ENCODE measurements at places on chromosomes 6 and 20. TPM values are rescaled to one million over a fixed set of nuclear protein-coding genes. Genes with fewer than 3 reads are reported as not detected.

DNA sequence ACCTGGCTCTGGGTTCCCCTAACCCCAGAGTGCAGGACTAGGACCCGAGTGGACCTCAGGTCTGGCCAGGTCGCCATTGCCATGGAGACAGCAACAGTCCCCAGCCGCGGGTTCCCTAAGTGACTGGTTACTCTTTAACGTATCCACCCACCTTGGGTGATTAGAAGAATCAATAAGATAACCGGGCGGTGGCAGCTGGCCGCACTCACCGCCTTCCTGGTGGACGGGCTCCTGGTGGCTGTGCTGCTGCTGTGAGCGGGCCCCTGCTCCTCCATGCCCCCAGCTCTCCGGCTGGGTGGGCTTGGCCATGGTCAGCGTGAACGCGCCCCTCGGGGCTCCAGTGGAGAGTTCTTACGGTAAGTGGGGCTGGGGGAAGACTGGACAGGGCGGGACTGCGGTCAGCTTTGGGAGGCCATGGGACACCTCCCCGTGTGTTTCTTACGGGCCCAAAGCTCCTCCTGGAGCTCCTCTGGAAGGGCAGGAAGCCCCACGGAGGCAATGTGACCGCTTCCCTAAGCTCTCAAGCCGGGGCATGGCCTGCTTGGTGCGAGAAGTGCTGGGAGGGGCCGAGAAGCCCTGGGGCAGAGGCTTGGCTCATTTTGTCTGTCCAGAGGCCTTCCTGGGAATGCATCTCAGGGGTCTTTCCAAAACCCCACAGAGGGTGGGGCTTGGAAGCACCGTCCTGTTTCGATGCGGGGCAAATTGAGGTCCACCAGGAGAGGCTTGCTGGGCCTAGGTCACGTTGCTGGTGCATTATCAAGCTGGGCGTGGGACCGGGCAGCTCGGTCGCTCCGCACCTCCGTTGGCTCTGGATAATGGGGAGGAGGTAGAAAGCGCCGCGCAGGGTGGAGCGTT is at the start of gene HNF4A:
Gene HNF4A (plus strand): TSS at position 202 of the 855 bp plus-strand sequence. CDS start 106 bp downstream, at position 308.
- H3K27ac ChIP-seq, result no peak within 1 kb of the TSS
- H3K36me3 ChIP-seq, result no peaks in the 10 kb centered on the region
- H3K4me3 ChIP-seq, result no peak within 1 kb of the TSS
- no peak for DNase-seq
- peaks cover 4% of the 10 kb centered on the region for H3K27me3 ChIP-seq

KCNK16 gene
- polyA plus RNA-seq, result not detected

- no peaks in the 10 kb centered on the region for H3K4me1 ChIP-seq
- H3K4me3 ChIP-seq, result no peak overlapping the region
- H3K36me3 ChIP-seq, result no peaks in the 10 kb centered on the region
- H3K27ac ChIP-seq, result no peak overlapping the region
These were observed 46.3 kb downstream of the SOD2 start for GRCh38 chr6:159646733-159647132.

DNA sequence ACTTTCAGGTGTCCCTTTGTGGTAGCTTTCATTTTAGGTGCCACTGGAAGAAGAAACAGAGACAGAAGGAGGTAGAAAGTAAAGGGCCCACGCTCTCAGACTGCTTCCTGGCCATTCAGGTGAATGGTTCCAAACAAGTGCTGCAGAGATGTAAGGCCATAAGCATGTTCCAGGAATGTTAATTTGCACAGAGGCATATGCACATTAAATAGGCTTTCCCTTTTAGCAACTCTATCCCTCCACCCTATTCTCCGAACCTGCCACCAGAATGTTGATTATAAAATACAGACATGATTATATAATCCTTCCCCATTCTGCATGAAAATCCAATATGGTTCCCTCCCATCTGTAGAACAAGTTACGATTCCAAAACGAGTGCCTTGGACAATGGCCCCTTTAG is 297.2 kb downstream of the C6orf118 start:
- DNase-seq, result no peak
- no peaks in the 10 kb centered on the region for H3K27me3 ChIP-seq
- no peaks in the 10 kb centered on the region for H3K4me1 ChIP-seq
- no peaks in the 10 kb centered on the region for H3K36me3 ChIP-seq
- H3K4me3 ChIP-seq, result no peak overlapping the region

SRMS gene
- polyA plus RNA-seq, result 0.54 TPM
